8988T (cell line): ENCODE measurements at places on chromosomes 2 and 18.

- no peak for DNase-seq
These were observed 326.8 kb upstream of the KLHL14 start for GRCh38 chr18:33099626-33100025.

GRCh38 chr2:34578641-34579040, 979.5 kb upstream of the FAM98A start:
- no peak for DNase-seq

DNA sequence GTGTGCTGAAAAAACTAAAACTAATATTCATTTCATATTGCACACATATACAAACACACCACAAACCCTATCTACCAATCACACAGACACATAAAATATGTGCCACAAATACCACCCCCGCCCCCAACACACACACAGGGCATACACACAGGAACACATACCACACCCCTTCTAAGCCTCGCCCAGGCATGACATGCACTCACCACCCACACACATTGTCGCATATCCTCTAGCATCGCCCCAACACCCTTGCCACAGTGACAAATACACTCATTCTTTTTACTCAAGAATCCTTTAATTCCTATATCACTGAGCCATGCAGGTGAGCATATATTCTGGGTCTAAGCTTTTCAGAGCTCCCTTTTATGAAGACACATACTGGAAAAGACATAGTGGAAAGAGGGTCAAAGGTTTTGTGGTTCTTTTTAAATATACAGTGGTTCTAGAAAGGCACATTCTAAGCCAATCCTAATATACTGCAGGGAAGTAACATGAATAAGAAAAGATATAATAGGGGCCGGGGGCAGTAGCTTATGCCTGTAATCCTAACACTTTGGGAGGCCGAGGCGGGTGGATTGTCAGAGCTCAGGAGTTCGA, 24.5 kb upstream of the LCLAT1 start:
- DNase-seq = no peak

- DNase-seq = no peak
These were observed 127.3 kb downstream of the TTN start for GRCh38 chr2:178679891-178680290.

DNA sequence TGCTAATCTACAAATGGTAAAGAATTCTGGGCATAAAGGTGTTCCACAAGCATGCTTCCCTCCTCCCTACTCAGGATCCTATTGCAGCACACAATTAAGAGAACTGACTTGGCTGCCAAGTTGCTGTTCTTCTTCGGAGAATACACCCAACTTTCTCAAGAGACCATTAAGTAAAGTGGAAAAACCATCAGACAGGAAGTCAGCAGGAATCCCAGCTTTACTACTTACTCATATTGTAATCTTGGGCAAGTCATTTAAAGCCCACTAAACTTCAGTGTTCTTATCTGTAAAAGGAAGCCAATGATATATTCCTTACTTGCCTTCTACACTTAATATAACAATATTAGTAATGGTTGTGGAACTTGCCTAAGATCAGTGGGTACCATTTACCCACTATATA, 37.8 kb downstream of the PSTPIP2 start:
- no peak for DNase-seq

- DNase-seq = no peak
These were observed 11.4 kb upstream of the NDUFV2 start for GRCh38 chr18:9091066-9091476.

DNA sequence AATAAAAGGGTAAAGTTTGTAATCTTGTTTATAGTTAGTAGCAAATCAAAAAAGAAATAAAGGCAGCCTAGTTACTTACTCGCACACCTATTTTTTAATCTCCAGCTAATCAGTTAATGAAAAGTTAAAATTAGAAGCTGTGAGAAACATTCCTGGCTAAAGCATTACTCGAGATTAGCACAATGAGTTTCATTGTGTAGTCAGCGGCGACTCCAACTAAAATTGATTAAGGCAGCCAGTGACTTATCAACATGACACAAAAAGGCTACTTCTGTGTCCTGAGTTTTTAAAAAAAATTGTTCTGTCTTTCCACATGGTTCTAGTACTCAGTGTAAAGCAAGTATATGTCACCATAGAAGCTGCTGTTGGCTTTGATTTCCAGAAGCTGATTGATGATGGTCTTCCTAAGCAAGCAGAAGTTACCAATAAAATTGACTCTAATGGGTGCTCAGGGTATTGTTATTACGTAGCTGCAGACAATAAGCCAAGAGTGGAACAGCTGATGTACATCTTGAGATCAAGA, 159.2 kb downstream of the CPS1 start:
- DNase-seq = no peak

DNA sequence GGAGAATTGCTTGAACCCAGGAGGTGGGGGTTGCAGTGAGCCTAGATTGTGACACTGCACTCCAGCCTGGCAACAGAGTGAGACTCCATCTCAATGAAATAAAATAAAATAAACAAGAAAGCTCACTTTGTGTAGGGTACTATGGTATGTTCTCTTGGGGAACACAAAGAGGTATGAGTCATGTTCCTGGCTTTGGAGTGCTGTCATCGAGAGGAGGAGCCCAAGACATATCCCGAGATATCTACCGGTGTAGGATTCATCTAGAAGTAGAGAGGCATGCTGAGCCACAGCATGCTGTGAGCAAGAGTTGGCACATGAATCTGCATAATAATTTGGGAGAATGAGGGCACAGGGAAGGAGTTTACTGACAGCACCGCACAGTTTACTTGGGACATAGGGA, 244.9 kb upstream of the EPHA4 start:
- no peak for DNase-seq

- DNase-seq = no peak
These were observed 3.3 kb downstream of the KCNIP3 start for GRCh38 chr2:95300450-95300849.

DNA sequence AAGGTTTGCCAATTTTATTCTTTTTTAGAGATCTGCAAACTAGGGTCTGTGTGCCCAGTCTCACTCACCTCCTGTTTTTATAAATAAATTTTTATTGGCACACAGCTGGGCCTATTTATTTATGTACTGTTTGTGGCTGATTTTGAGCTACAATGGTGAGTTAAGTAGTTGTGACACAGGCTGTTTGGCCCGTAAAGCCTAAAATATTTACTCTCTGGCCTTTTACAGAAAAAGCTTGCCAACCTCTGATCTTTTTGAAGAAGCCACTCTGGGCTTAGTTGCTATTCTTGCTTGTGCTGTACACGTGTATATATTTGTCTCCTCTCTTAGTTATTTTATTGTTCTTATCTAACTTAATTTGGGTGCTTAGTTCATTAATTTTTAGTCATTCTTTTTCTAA, 14.5 kb downstream of the NAB1 start:
- no peak for DNase-seq

GRCh38 chr2:18384242-18384641, 176.2 kb downstream of the RDH14 start:
- no peak for DNase-seq

DNA sequence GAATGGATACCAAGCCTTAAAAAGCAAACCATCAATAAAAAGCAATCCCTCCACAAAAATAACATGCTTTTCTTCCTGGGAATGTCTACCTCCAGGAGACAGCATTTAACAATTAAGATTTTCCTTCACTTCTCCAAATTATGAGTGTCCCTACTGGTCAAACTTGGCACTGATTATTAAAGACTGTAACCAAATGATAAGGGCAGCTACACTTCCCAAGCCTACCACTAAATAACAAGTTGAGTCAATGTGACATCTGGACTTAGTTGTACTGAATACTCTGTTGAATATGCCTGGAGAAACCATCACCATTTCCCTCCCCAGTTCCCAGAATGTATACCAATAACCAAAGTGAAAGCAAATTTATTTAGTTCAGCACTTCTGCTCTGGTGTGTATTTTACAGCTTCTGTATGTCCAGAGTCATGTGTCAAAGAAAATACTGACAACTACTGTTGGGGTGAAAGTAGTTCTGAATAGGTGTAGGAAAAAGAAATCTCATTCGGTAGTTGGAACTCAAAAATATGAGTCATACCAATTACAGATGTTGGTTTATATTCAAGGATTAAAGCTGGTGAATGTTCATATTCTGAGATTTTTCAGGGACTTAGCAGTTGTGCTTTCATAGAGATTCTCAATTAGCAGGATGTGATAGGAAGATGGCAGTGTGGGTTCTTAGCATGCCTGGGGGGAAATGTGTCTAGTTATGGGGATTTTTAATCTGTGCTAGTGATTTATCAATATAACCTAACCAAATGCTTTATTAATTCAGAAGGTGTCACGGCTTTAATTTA, 1291.6 kb upstream of the GYPC start:
- DNase-seq = no peak

GRCh38 chr2:195594248-195594647, 62.8 kb upstream of the SLC39A10 start:
- no peak for DNase-seq

GRCh38 chr2:230644356-230644935, 68.2 kb upstream of the CAB39 start:
- no peak for DNase-seq

- DNase-seq = no peak
These were observed 56.6 kb downstream of the RPL37A start for GRCh38 chr2:216555274-216555673.

DNA sequence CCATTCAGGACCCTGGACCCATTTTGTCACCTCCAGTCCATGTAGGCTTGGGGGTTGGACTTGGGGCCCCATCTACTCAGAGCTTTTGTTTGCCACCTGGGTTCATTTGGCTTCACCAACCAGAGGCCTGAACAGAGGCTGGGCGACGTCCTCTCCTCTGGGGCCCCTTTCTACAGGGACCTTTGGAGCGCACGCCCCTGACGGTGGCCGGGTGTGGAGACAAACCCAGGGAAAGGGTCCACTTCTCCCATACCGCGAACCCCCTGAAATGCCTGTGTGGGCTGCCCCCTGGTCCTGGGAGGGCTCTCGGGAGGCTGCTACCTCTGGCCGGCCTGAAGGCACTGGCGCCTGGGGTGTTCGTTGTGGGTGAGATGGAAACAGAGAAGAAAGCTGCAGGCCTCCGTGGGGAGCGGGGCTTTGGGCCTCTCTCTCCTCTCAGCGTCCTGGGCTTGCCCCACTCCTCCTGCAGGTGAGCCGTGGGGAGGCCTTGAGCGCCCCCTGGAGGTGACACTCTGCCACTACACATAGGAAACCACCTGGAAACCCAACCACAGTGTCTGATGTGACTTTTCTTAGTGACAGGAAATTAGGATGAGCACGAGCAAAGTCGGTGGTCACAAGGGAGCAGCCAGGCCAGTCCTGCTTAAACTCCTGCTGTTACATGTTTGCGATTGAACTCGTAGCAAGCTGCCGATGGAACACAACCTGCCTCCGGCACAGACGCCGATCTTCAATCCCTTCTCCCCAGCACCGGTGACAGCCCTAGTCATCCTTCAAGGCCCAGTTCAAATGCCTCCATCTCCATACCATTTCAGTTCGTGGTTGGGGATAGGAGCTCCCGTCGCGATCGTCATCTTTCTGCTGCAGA, 12.0 kb upstream of the NTSR2 start:
- DNase-seq = peak; percentile 96

DNA sequence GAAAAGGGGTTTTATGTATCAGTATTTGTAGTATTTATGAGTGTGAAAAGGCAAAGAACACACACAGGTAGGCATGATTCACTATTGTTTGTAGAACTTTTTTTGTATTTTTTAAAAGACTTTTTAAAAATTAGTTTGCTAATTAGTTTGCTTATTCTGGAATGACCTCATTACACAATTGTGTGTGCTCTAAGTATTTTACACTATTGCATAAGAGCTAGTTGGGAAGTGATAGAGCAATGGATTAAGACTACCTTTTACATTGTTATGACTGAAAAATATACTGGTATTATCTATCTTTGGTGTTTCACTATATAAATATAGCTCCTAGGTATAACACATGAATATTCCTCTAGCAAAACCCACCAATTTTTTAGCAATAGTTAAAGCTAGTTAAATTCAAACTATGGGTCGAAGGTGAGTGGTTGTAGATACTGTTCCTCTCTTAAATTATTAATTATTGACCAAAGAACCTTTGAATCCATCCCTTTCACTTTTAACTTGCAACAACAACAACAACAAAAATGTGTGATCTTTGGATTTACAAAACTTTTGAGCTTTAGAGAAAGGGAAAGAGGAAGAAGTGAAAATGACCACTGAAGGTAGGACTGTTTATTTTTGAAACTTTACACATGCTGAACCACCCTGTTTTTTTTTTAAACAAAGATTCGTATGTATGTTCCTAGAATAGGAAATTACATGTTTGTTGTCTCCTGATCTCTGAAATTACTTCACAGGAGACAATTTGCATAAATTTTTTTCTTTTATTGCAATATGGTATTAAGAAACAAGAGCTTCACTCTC, 18.7 kb downstream of the ITPRID2 start:
- DNase-seq = no peak

DNA sequence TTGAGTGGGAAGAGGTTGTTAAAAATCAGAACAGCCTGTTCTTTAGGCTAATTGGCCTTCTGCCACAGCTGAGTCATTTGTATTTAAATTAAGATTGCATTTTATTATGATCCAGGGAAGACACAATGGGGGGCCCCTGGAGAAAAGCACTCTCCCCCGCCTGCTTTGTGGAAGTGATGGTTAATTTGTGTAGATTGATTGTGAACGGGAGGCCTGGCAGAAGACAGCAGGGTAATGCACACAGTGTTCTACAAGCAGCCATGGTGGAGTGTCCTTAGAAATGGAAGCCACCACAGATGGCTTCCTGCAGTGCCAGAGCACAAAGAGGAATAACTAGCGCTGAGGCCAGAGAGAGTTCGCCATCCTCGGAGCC, 19.6 kb downstream of the RAMP1 start:
- DNase-seq = no peak

DNA sequence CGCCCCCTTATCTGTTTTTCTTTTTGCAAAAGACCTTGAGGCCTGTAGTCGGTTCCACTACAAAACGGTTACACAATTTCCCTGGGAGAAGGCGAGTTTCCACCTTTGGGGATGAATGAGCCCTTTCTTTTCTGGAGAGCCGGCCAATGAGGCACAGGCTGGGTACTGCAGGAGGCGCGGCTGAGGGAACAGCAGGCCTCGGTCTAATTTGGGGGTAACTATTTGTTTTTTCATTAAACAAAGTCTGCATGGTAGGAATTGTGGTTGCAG, 129.2 kb downstream of the MYCN start:
- no peak for DNase-seq

DNA sequence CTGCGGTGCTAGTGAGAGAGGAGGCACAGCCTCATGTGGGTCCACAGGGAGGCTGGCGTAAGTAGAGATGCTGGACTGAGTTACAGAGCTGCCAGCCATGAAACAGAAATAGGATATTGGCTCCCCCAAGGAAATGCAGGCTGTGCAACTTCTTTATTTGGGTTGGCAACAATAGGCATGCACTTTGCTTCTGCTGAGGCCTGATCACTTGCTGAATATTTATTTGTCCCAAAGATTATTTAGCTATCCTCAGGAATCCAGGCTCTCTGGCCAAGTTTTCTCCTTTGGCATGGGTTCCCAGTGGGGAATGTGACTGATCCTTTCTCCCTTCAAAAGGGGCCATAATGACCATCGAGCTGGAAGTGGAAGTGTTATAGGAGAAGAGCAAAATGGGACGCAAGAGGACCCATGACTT, 60.0 kb downstream of the MAPK4 start:
- DNase-seq = no peak

- DNase-seq = no peak
These were observed 312.9 kb downstream of the MTX2 start for GRCh38 chr2:176582176-176582575.
